ENCODE measurements at places on chromosomes 16 and 17.
A peak's percentile ranks its signal among the peaks of the same experiment; 100 is the strongest.

DNA sequence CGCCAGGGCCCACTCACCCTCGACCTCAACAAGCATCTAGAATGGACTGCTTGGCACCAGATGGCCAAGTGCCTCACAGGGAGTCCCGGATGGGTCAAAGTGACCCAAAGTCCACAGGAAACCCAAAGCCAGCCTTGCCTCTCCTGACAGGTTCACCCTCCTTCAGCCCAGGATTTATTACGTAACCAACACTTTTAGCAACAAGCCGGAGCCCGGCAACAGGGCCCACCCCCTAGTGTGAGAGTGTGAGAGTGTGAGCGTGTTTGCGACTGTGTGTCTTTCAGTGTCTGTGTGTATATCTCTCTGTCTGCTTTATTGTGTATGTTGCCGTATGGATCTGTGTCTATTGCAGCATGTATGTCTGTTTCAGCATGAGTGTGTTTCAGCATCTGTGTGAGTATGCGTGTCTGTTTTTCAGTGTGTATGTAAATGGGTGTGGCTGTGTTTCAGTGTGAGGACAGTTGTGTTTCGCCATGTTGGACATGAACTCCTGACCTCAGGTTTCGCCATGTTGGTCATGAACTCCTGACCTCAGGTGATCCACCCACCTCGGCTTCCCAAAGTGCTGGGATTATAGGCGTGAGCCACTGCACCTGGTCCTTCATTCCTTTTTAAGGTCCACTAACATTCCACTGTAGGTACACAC is 13.7 kb upstream of the PEMT start:
- DNase-seq, result no peak

DNA sequence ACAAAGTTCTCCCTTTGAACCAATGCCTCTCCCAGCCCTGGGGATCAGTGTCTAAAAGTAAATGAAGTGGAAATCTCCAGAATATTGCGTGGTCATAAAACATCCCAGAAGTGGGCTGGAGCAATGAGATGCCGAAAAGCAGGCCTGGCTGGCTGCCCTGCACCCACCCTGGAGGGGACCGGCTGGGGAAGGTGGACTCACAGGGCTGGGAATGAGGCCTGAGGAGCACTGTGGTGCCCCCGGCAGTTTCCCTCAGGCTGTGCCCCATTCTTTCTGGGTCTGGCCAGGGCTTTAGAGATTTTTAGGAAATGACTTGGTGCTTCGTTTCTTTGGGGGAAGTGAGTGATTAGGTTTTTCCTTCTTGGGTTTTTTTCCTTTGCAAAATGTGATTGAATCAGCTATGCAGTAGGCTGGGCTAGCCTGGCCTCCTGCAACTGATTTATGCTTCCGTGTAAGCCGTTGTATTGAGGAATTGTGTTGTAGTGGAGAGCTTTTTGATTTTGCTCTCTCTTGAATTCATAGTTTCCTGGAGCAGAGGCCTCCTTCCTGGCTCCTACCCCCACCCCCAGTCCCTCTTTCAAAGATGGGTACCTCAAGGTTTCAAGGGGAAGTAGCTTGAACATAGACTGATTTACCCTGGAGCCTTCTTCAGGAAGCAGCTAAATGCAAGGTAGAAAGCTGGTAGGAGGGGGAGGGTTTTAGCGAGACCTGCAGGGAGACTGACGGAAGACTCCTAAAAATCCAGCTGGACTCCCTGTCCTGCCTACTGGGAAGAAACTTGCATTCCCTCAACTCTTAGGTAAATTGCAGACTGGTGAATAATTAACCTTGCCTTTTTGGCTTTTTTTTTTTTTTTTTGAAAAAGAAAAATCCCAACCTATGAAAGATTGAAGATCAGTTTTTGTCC is 170.2 kb downstream of the RAB11FIP4 start:
- no peak for DNase-seq

GRCh38 chr16:88057656-88058055 is 106.4 kb downstream of the BANP start:
- no peak for DNase-seq

- DNase-seq, result no peak
Observed at GRCh38 chr17:37859451-37859850, 64.8 kb upstream of the TBC1D3K start.

DNA sequence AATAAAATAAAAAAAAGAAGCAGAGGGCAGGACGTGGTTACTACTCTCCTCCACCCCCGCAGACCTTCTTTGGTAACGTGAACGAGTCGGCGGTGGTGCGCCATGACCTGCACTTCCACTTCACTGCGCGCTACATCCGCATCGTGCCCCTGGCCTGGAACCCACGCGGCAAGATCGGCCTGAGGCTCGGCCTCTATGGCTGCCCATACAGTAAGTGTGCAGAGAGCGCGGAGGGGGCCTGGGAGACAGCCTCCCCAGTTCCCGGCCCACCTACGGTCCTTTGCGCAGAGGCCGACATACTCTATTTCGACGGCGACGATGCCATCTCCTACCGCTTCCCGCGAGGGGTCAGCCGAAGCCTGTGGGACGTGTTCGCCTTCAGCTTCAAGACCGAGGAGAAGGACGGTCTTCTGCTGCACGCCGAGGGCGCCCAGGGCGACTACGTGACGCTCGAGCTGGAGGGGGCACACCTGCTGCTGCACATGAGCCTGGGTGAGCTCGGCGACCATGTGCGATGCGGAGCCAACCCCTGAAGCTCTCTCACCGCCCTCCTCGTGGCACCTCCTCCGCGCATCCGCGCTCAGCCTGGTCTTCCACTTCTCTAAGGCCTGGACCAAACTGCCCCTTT is 2.7 kb downstream of the CNTNAP1 start:
- DNase-seq, result no peak

DNA sequence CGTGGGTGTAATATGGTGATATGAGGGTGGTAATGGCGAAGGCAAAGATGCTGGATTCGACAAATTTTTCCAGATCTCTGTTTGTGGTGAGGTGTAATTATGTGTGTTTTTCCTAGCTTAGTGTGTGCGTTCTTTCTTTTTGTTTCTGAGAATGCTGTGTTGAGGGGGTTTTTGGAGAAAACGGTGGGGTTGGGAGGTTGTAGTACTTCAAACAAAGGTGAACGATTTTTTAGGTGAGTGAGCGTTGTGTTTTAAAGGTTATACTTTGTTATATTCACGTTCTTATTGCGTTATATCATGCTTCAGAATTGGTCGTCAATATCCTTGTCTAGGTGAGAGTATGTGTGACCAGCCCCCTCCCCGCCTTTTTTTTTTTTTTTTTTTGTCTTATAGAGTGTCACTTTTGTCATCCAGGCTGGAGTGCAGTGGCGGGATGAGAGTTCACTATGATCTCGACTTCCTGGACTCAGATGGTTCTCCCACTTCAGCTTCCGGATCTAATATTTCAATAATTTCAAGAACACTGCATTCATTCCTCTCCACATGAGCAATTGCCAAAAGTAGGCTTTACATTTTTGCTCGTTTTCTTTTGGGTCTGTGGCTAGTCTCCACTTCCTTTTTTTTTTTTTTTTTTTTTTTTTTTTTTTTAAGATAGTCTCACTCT is 82.2 kb upstream of the RNU2-1 start:
- DNase-seq, result no peak

GRCh38 chr17:49443862-49444261 is 29.2 kb upstream of the PHB1 start:
- no peak for DNase-seq

DNA sequence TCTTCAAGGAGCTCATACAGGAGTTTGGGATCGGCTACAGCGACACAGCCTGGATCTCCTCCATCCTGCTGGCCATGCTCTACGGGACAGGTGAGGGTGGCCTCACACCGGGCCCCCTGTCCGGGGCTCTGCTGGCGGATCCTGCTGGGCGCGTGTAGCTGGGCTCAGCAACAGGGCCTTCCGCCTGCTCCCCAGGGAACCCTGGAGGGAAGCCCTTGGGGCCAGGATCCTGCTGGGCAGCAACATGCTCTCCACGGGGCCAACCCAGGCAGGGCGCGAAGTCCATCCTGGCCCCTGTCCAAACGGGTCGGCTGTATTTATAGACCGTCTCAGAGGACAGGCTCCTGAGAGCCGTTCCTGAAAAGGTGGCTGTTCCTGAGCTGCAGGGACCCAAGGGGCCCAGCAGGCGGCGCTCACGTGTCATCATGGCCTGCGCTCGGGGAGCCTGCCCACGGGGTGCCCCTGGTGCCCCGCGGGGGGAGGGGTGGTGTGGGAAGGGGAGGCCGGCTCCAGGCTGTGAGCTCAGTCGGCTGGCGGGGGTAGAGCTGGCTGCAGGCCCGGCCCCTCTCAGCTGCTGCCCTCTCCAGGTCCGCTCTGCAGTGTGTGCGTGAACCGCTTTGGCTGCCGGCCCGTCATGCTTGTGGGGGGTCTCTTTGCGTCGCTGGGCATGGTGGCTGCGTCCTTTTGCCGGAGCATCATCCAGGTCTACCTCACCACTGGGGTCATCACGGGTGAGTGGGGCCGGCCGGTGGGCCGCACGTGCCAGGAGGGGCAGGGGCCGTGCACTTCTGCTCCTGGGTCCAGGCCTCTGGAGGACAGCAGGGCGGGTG is 7.5 kb downstream of the SLC16A3 start:
- DNase-seq, result no peak

DNA sequence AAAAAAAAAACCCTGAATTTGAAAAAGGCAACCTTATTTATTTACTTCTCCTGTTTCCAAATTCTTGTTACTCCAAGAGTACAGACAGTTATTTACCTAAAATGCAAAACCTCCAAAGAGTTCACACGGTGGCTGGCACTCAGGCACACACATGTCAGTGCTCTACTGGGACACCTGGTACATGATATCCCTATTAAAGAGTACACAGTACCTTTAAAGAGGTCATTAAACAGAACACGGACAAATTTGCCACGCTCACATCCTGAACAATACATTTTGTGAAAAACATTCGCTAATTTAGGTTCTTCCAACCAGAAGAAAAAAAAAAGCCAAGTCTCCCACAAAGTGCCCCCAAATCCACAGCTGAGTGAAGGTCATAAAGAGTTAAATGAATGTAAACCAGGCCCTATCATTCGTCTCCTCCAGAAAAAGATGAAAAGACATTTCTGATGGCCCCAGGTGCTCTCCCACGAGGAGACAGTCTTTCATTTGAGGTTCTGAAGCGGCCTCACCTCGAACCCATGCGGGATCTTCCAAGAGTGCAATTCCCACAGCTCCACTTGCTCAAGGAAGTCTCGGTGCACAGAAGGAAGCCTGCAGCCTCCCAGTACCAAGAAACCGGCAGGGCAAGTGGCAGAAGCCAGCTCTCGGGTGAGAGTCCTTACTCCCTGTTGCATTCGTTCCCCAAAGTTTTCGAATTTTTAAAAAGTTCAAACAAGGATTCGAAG is 993 bp downstream of the ERN1 start:
- no peak for DNase-seq

- no peak for DNase-seq
Observed at GRCh38 chr16:10782628-10783027, 36.0 kb downstream of the TVP23A start.

DNA sequence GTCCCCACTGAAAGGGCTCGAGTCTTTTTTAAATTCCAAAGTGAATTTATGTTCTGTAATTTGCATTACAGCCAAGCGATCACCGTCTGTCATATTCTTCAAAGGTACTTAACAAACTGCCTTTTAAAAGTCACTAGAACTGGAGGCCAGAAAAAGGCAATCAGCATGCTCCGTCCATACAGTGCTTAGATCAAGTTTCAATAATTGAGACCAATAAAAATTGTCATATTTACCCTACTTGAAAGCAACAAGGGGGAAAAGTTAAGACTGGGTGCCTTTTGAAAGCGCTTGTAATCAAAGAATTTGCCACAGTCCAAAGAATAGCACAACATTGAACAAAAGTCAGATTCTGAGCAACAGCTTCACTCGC is 9.0 kb upstream of the ZFHX3 start:
- no peak for DNase-seq

GRCh38 chr17:65027305-65027704 is 29.2 kb downstream of the GNA13 start:
- DNase-seq, result peak; percentile 65

DNA sequence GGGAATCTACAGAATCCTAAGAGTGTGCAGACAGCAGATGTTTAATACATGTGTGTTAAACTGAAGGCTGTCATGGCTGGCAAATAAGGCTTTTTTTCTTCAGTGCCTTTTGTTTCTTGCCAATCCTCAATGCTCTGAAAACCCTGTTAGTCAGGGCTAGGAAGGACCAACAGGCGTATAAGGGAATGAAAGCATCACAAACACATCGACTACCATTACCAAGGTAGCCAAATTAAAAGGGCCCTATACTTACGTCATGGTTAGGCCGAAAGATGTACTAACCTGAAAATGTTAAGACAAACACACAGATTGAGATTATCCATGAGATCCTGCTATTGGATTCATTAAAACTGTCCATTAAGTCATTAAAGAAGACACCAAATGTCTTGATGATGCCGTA is 13.1 kb downstream of the SLC16A6 start:
- DNase-seq, result no peak

- no peak for DNase-seq
Observed at GRCh38 chr16:75621170-75621477, 2.0 kb downstream of the ADAT1 start.

- DNase-seq, result no peak
Observed at GRCh38 chr16:68003031-68003430, 3.7 kb upstream of the DPEP2 start.

DNA sequence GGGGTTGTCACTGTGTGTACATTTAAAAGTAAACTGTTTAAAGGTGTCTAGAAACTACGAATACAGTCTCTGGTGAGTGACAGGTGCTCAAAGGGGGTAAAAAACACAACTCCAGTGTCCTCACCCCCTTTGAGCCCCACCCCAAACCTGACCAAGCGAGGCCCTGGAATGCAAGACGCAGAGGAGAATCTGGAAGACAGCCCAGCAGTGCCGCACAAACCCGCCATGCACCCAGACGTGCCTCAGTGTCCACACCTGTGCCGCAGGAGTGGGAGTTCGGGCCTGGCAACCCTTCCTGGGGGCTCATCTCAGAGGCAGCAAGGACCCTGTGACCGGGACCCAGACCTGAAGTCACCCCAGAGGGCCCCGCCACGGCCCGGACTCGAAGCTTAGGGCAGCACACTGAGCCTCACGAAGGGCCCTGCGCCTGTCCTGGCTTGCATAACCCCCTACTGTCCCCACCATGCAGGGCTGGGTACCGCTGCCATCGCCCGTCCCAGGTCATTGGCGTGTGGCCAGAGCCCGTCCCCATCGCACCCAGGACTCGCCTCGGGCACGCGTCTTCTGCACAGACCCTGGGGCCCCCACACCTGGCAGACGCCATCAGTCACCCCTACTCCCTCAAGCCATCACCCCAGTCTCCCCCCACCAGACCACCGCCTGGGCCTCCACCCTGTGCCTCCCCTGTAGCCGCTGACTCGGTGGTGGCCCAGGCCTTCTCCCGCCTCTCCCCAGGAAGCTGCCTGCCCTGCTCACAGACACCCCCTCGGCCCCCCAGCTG is 33.0 kb upstream of the ZC3H18 start:
- DNase-seq, result no peak

DNA sequence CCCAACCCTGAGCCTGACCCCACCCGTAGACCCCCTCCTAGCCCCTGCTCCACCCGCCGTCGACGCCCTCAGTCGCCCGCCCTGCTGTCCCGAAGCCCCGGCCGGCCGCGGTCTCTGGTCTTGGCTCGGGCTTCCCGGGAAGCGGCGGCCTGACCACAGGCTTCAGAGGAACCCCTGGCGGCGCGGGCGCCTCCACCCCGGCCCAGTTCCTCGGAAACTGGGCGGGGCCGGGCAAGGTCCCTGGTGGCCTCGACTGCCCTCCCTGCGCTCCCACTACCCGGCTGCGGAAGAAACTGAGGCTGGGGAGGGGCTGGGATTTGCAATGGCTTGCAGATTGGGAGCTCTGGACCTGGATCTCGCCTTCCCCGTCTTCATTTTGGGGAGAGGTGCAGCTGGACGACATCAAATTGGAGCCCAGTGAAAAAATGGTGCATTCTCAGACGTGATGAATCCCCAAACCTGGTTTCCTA is 692 bp upstream of the SOCS1 start:
- DNase-seq, result no peak
